ENCODE measurements at places on chromosomes 5 and 9.

DNA sequence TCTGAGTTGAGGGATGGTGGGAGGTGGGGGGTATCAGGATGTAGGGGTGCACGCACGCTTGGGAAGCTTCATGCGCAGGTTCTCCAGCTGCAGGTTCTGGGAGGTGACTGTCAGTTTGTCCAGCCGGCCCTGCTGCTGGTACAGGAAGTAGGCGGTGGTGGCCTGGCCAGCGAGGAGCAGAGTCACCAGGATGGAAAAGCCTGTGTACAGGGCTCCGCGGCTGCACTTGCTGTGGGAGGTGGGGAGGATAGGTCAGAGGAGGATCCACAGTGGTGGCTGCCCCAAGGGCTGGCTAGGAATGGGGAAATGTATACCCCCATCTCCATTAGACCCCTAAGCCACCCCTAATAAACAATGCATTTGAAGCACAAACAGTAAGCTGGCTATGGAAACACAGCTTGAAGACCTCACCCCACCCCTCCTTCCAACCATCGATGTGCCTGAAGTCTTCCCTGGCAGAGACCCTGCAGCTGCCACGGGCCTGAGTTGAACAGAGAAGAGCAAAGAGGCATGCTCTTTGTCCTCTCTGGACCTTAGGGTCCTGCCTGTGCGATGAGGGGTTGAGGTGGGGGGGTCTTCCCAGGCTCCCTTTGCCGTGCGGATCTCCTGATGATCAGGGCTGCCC lies 5.5 kb downstream of the CD74 start:
- no peak for DNase-seq

- DNase-seq, result no peak
Measured at GRCh38 chr5:160565376-160565775, 143.7 kb downstream of the PTTG1 start.

- DNase-seq, result no peak
Measured at GRCh38 chr5:152488869-152489268, 83.8 kb upstream of the NMUR2 start.

DNA sequence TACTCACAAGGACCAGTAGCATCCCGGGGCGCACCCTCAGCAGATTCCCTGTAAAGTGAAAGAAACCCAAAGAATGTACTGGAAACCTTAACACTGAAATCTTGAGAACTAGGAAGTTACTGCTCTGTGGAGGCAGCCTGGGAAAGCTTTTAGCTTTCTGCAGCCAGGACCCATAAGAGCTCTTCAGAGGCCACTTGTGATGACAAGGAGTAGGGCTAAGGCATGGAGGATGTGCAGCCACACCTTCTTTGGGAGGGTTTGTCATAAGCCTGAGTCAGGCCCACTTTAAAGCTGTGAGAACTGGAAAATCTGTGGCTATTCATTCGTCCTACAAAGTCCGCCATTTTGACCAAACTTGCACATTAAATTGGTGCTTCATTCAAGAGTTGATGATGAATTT lies 291.1 kb upstream of the TLE4 start:
- no peak for DNase-seq

GRCh38 chr5:3348576-3349535 lies 246.8 kb upstream of the IRX1 start:
- no peak for DNase-seq

- no peak for DNase-seq
Measured at GRCh38 chr9:110089681-110090370, 118.1 kb downstream of the C9orf152 start.

DNA sequence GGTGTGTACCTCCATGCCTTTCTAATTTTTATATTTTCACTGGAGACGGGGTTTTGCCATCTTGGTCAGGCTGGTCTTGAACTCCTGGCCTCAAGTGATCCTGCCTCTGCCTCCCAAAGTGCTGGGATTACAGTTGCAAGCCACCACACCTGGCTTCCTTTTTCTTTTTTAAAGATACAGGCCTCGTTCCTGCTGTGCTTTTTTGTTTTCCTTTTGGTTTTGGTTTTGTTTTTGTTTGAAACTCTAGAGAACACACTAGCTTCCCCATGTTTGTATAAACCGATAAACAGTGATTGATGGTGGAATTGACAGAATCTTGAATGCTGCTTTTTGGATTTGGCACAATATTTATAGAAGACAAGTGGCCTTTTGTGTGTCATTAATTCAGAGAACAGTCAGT lies 1603.4 kb downstream of the MAT2B start:
- DNase-seq, result no peak

DNA sequence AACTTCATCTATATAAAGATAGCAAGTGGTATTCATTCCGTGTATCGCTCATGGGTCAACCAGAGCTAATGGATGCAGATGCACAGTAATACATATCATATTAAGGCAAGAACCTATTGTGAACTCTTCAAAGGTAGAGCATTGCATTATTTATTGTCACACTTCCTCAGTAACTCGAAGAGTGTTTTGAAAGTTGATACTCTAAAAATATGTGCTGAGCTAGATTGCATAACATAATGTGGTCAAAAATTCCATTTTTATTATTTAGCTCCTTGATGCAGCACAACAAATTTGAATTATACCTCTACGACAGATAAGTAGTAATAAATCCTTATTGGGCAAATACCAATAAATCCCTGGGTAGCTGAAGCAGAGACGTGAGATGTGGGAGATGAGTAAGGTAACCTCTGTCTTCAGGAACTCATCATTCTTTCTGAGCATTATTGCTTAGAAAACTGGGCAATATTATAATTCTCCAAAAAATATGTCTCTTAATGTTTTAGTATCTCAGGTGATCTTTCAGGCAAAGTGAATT lies 70.3 kb downstream of the CDH18 start:
- DNase-seq, result no peak

GRCh38 chr9:126457175-126457547 lies 130.5 kb downstream of the MVB12B start:
- no peak for DNase-seq

- no peak for DNase-seq
Measured at GRCh38 chr5:95045181-95045965, 239.5 kb downstream of the MCTP1 start.

GRCh38 chr5:36417221-36417620 lies 115.5 kb upstream of the RANBP3L start:
- DNase-seq, result no peak

DNA sequence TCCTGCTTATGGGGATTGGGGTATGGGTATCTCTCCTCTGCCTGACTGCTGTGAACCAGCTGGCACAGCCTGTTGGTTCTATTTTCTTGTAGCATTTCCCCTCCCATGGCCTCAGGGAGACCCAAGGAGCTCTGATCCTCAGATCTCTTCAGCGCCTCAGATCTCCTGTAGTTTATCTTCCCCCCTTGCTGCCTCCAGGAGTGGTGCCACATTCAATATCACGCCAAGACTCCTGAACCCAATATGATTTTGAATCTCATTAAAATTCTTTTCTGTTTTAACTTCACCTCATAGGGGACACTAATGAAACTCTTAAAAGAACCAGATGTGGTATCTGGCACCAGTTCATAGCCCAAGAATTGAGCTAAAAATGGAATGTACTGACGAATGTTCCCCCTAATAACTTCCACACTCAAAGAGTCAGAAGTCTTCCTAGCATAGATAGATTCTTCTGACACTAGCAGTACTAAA lies 59.6 kb upstream of the LIFR start:
- DNase-seq, result no peak

DNA sequence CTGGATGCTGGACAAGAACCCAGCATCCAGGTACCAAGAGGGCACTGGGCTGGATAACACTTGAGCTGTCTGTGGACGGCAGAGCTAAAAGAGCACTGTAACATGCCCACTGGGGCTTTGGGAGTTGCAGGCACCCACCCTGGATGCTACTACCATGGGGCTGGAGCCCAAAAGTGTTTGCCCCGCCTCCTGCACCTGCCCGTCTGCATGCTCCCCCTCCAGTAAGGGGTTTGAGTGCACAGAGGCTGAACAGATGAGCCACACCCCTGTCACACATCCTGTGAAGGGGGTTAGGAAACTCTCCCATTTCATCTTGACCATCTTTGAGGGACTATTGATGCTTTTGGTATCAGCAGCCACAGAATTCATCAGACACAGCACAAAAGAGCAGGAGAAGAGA lies 69.0 kb downstream of the LIX1 start:
- no peak for DNase-seq

- DNase-seq, result no peak
Measured at GRCh38 chr5:138141734-138142133, 2.5 kb upstream of the NME5 start.

DNA sequence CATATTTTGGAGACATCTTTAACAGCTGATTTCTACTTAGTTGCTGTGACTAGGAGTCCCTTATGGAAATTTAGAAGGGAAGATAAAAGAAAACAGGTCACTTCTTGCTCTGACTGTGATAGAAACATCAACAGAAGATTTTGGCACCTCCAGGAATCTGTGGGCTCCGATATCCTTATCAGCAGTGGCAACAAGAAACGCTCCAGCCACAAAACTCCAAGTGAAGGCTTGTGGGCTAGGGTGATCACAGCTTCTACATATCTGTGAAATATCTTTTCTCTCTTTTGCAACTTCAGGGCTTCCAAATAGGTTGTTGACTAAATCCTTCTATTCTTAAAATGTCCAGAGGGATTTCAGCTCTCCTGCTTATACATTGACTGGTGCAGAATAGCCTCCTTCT lies 1625.5 kb upstream of the CDH6 start:
- no peak for DNase-seq

DNA sequence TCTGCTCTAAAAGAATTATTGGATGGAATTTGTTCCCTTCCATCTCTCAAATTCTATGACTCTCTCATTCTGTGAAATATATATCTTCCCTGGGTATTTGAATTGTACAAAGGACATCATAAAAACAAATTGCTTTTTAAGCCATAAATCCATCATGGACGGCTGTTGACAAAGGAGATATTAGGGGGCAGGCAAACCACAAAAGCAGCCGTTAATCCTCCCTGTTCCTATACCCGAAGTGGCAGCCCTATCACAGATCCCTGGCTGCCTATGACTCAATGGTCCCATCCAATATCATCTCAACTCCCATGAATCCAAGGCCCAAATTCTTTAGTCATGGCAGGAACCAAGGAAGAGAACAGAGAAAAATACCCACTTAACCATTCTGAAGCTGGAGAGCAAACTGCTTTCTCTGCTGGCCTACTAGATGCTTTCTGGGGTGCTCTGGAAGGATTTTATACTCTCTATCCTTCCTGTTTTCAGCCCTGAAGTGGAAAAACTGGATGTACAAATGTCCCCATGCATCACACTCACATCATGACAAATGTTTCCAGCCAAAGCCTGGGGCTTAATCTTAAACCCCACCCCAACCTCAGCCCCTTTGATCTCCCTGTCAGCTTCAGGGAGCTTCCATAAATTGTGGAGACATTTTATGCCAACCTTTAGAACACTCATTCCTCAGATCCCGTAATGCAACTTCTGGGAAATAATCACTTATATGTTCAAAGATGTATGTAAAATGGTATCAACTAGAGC lies 59.5 kb downstream of the FAM114A2 start:
- no peak for DNase-seq

DNA sequence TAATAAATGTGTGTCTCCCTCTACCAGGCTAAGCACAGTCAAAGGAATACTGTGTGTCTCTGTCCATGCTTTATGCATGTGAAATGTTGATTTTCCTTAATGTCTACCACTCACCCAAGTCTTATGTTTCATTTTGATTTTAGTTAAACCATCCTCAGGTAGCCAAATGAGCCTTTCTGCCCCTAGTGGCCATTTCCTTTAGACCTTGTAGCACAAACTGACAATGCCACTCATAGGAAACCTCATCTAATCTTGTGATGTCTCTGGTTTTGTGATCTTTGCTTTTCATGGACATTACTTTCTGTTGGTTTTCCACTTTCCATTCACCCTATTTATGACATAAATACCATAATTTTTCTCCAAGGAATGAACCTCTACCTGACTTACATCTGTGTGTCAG lies 820.8 kb downstream of the MAT2B start:
- no peak for DNase-seq

DNA sequence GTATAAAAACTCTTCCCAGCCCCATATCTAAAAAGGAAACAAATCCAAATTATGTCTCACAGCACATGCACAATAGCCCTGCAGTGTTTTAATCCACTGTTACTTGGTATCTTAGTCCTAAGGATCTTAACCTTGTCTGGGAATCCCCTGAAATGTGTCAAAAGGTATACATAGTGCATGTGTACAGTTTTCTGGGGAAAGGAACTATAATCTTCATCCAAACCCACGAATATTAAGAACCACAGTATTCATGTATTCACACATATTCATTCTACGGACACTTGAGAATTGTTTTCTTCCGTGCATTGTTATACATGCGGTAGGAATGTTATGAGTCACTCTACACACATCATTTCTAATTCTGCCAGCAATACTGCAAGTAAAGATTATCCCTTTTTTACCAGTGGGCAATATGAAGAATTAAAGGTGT lies 47.8 kb upstream of the SNX2 start:
- DNase-seq, result no peak

- no peak for DNase-seq
Measured at GRCh38 chr5:66232275-66232674, 88.2 kb downstream of the SREK1 start.

GRCh38 chr5:2569774-2570542 lies 181.5 kb downstream of the IRX2 start:
- DNase-seq, result no peak

DNA sequence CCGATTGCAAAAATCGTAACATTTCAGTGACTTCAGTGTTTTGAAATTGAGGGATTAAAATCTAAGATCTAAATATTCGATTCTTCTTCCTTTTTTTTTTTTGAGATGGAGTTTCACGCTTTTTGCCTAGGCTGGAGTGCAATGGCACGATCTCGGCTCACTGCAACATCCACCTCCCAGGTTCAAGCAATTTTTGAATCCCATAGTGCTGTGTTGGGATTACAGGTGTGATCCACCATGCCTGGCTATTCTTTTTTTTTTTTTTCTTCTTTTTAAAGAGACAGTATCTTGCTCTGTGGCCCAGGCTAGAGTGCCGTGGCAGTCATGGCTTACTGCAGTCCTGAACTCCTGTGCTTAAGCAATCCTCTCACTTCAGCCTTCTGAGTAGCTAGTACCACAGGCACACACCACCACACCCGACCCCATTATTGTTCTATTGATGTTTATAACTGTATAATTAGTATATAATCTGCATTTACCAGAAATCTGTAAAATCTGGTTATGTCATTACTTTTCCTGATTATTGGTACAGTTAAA lies 42.7 kb downstream of the NSD1 start:
- no peak for DNase-seq

GRCh38 chr9:16618524-16618923 lies 251.9 kb downstream of the BNC2 start:
- no peak for DNase-seq

DNA sequence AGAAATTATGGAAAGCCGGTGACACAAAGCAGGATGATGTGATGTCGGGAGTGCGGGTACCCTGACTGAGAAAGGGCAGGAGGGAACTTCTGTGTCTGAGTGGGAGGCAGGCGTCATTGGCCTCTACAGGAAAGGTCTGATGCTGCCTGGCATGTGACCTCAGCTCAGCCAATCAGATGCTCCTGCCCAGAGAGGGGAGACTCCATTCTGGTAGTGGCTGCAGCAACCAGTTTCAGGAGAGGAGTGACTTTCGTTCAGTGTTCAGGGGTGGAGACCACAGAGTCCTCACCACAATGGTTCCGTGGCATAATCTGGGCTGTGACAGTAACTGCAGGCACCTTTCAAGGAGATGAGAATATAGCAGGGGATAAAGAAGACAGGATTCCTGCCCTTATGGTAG lies 6.7 kb upstream of the SFXN1 start:
- DNase-seq, result no peak
